Activated CD4-positive, alpha-beta memory T cell treated with anti-CD3 and anti-CD28 coated beads for 36 hours (primary cell): ENCODE measurements at places on chromosomes 2 and 18. TPM values are rescaled to one million over a fixed set of nuclear protein-coding genes. Genes with fewer than 3 reads are reported as not detected.

Gene IL1RL1
- 1.3 TPM for total RNA-seq

Gene DOK6
- total RNA-seq = not detected

Gene GULP1
- total RNA-seq = not detected

Gene FEV
- not detected for total RNA-seq

Gene TUBA3E
- total RNA-seq = not detected

Gene ZNF521
- total RNA-seq = not detected

Gene CREB1
- total RNA-seq = 92.2 TPM

- peaks cover 21% of the 10 kb centered on the region for H3K36me3 ChIP-seq
- no peak overlapping the region for H3K27ac ChIP-seq
- no peaks in the 10 kb centered on the region for H3K27me3 ChIP-seq
- no peak overlapping the region for H3K4me3 ChIP-seq
These were observed 24.6 kb downstream of the ARL6IP6 start for GRCh38 chr2:152743002-152743401.

DNA sequence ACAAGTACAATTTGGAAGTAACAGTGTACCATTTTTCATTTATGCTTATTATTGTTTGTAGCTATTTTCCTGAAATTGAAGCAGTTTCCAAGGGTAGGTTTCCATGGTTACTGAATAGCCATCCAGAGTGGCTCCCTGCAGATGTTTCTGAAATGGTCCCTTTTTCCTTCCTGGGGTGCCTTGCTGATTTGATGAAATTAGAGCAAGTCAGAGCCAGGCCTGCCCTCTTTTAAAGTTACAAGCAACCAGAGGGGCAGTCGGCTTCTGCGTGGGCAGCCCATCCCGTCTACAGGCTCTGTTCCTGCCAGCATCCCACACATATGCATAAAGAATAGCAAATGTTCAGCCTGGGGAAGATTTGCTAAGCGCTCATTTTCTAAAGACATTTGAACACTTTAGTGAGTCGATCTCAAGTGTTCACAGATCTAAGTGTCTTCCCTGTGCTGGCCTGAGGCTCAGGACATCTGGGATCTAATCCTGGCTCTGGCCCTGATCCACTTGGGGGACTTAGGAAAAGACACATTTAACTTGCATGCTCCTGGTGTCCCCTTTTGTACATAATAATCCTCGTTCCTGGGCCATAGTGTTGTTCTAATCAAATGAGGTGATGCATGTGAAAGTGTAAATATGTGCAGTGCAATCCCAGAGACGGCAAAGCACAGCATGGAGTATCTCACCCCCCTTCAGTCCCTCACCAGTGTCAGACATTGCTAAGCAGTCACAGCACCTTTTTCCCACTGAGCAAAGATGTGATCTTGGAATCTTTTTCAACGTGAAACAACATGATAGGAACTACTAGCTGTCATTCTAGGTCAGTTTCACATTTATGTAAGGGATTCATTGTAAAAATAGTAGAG, 92.2 kb downstream of the STPG4 start:
- H3K4me1 ChIP-seq = peaks cover 6% of the 10 kb centered on the region
- no peaks in the 10 kb centered on the region for H3K27me3 ChIP-seq
- DNase-seq = no peak

DNA sequence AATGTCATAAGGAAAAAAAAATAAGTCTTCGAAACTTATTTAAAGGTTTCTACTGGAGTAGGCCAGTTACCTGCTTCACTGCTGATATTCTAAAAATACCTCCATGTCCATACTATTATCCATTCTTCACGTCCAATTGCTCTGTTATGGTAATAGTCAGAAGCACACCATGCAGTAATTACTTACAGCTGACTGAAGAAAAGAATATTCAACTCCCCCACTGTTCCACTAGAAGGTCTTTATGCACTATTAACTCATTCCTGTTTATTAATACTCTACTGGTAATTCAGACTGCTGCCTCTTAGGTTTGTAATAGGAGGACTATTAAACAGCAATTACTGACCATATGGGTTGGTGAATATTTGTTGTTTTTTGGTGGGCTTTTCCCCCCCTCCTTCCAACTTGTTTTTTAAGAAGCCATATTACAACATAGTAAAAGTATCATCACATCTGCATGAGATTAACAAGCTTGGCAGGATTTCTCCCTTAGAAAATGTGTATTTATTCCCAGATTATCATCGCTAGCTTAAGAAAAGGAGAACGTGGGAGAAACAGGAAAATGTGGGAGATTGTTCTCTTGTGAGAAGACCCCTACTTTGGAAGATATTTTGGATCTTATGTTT, 806.4 kb upstream of the FANCL start:
- H3K36me3 ChIP-seq = no peaks in the 10 kb centered on the region
- H3K4me1 ChIP-seq = no peaks in the 10 kb centered on the region
- no peaks in the 10 kb centered on the region for H3K27me3 ChIP-seq
- no peak for DNase-seq
- no peak overlapping the region for H3K4me3 ChIP-seq

- H3K36me3 ChIP-seq = no peaks in the 10 kb centered on the region
- no peak overlapping the region for H3K27ac ChIP-seq
- H3K27me3 ChIP-seq = no peaks in the 10 kb centered on the region
- DNase-seq = no peak
These were observed 29.0 kb downstream of the IMPA2 start for GRCh38 chr18:12010187-12010802.

DNA sequence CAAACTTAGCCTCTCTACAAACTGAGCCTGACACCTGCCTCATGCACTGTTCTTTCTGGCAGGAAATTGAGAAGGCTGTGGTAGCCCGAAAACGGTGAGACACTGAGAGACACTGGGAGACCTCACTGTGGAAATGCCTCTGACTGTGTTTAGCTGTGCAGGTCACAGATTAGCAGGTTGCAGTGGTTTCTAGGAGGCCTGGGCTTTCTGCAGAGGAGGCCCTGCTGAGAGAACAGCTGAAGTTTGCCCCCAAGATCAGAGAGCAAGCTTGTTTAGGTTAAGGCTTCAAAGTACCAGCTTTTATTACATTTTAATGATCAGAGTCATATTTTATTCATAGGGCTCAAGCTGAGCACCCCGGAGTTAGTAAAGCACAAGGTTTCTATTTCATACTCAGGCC, 68.7 kb upstream of the LYPD6 start:
- no peaks in the 10 kb centered on the region for H3K4me1 ChIP-seq
- peaks cover 13% of the 10 kb centered on the region for H3K27me3 ChIP-seq
- H3K4me3 ChIP-seq = no peak overlapping the region

DNA sequence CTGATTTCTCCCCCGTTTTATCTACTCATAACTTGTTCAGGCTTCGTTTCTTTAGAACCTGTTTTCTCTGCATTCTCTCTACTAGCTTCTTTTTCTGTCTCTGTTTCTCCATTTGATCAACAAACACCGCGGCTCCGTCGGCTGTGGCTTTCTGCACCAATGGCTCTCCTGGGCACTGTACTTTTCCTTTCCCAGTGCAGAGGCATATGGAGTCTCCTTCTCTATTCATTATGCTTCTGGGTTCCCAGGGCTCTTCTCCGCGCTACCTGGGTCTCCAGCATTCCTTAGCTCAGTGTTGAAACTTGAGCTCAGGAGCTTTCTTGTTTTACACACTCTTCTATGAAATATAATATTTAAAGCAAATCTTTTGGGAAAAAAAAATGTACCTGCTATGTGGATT, 196.6 kb upstream of the SOX11 start:
- H3K36me3 ChIP-seq = no peaks in the 10 kb centered on the region
- H3K27me3 ChIP-seq = no peaks in the 10 kb centered on the region
- DNase-seq = no peak
- no peak overlapping the region for H3K4me3 ChIP-seq
- H3K4me1 ChIP-seq = no peaks in the 10 kb centered on the region

DNA sequence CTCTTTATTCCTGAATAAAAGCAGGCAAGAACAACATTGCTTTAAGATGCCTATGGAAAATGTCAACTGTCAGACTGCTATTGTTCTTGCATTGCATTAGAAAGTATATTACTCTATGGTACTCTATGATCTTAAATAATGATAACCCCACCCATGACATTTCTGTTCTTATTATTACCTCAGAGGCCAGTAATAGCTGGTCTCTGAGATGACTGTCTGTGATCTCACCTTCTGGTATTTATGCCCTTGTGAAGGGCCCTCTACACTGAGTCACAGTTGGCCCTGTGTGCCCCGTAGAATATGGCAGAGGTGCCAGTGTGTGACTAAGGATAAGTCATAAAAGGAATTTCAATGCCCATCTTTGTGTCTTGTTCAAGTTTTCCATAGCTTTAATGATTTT, 61.0 kb downstream of the SPP2 start:
- H3K4me1 ChIP-seq = no peaks in the 10 kb centered on the region
- no peak for DNase-seq
- H3K36me3 ChIP-seq = no peaks in the 10 kb centered on the region
- H3K27me3 ChIP-seq = no peaks in the 10 kb centered on the region
- no peak overlapping the region for H3K4me3 ChIP-seq

- no peak overlapping the region for H3K4me3 ChIP-seq
- DNase-seq = peak; percentile 18
- no peaks in the 10 kb centered on the region for H3K36me3 ChIP-seq
- H3K27ac ChIP-seq = no peak overlapping the region
These were observed 106.2 kb upstream of the BZW1 start for GRCh38 chr2:200705305-200706041.

DNA sequence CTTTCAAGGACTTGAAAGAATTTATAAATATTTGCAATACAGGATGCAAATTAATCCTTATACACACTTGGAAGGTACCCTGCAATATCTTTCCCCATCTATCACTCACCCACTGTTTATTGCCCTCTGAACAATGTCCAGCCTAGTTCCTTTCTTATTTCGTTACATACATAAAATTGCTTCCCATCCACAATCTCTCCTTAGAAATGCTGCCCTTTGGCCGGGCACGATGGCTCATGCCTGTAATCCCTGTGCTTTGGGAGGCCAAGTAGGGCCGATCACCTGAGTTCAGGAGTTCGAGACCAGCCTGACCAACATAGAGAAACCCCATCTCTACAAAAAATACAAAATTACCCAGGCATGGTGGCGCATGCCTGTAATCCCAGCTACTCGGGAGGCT, 41.2 kb upstream of the ATP8B1 start:
- no peak for DNase-seq
- peaks cover 15% of the 10 kb centered on the region for H3K4me1 ChIP-seq
- H3K4me3 ChIP-seq = no peak overlapping the region
- H3K36me3 ChIP-seq = no peaks in the 10 kb centered on the region
- H3K27ac ChIP-seq = no peak overlapping the region

- peak; percentile 88 for DNase-seq
- peaks cover 10% of the 10 kb centered on the region for H3K36me3 ChIP-seq
- H3K4me1 ChIP-seq = peaks cover 40% of the 10 kb centered on the region
- H3K27ac ChIP-seq = peak overlapping the region; percentile 93
These were observed 91.4 kb upstream of the IL1R2 start for GRCh38 chr2:101900375-101900774.

- H3K4me1 ChIP-seq = peaks cover 94% of the 10 kb centered on the region
- peak overlapping the region; percentile 77 for H3K27ac ChIP-seq
- peaks cover 20% of the 10 kb centered on the region for H3K36me3 ChIP-seq
- H3K27me3 ChIP-seq = no peaks in the 10 kb centered on the region
- peak; percentile 40 for DNase-seq
- H3K4me3 ChIP-seq = peak overlapping the region; percentile 31
These were observed 32.3 kb downstream of the NCK2 start for GRCh38 chr2:105777031-105777482.

DNA sequence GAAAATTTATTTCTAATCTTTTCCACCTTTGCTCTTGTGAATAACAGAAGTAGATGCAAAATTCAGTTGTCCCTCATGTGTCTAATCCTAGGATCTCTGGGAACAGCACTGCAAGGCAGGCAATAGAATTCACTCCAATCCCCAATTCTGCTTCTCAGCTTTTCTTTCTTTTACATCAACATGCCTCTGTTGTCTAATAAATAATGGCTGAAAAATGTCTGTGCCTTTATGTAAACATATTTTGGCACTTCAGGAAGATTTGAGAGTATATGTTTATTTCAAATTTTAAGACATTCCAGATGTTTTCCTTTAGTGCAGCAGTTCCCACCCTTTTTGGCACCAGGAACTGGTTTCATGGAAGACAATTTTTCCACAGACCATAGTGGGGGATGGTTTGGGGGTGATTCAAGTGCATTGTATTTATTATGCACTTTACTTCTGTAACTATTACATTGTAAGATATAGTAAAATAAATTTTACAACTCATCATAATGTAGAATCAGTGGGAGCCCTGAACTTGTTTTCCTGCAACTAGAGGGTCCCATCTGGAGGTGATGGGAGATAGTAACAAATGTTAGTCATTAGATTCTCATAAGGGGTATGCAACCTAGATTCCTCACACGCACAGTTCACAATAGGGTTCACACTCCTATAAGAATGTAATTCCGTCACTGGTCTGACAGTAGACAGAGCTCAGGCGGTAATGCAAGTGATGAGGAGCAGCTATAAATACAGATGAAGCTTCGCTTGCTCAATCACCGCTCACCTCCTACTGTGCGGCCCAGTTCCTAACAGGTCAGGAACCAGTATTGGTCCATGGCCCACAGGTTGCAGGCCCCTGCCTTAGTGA, 590.3 kb upstream of the CNTNAP5 start:
- no peaks in the 10 kb centered on the region for H3K36me3 ChIP-seq
- no peak overlapping the region for H3K27ac ChIP-seq
- no peaks in the 10 kb centered on the region for H3K4me1 ChIP-seq
- no peak for DNase-seq
- H3K27me3 ChIP-seq = no peaks in the 10 kb centered on the region

GRCh38 chr18:78246050-78246449, 733.6 kb upstream of the SALL3 start:
- no peaks in the 10 kb centered on the region for H3K4me1 ChIP-seq
- no peaks in the 10 kb centered on the region for H3K27me3 ChIP-seq
- no peak overlapping the region for H3K4me3 ChIP-seq
- DNase-seq = no peak
- no peaks in the 10 kb centered on the region for H3K36me3 ChIP-seq
- H3K27ac ChIP-seq = no peak overlapping the region

- no peak for DNase-seq
- H3K27ac ChIP-seq = no peak overlapping the region
These were observed 838.9 kb upstream of the DDX18 start for GRCh38 chr2:116975608-116976007.

DNA sequence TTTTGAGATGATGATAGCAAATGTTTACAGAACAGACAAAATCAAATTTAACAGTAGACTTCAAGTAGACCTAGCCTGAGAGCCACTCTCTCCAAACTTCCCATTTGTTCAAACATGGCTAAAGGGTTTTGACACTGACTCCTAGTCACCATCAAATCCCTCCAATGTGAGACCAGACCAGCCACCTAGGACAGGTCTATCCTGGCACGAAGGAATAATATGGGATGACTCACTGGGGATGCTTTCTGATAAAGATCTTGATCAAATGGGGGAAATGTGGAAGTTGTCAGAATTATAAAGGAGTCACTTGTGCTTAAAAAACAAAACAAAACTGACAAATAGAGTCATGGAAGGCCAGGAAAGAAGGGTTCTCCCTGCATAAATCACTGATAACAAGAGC, 95.7 kb downstream of the EDAR start:
- H3K4me1 ChIP-seq = no peaks in the 10 kb centered on the region
- DNase-seq = no peak
- no peak overlapping the region for H3K27ac ChIP-seq
- peaks cover 23% of the 10 kb centered on the region for H3K36me3 ChIP-seq

- no peaks in the 10 kb centered on the region for H3K27me3 ChIP-seq
- no peak overlapping the region for H3K4me3 ChIP-seq
- no peaks in the 10 kb centered on the region for H3K4me1 ChIP-seq
These were observed 133.2 kb upstream of the EPHA4 start for GRCh38 chr2:221705185-221705877.
